ENCODE measurements at places on chromosomes 1 and 21.

GRCh38 chr1:246678816-246679793 lies 45.1 kb upstream of the SCCPDH start:
- no peak for DNase-seq

DNA sequence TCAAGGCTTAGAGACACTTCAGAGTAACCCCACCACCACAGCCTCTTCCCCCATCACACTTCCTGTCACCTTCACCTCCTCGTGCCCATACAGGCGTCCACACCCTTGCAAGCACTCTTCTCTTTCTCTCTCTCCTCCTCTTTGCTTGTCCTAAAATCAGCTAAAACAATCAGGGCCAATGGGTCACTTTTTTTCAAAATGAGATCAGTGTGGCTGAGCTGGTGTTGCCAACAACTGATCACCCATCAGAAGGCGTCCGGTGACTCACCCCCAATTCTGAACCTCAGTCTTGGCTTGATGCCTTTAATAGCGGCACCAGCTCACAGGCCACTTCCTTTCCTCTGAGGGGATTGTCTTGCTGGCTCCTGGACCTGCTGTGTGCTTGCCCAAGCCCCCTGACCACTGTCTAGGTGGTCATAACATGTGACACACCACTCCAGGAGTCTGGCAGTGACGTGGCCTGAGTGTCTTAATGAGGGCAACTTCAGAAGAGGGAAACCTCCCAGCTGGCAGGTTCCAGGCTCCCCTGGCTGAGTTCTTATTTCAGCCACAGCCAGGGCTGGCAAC lies 1.6 kb downstream of the DRAXIN start:
- DNase-seq, result peak; percentile 19

DNA sequence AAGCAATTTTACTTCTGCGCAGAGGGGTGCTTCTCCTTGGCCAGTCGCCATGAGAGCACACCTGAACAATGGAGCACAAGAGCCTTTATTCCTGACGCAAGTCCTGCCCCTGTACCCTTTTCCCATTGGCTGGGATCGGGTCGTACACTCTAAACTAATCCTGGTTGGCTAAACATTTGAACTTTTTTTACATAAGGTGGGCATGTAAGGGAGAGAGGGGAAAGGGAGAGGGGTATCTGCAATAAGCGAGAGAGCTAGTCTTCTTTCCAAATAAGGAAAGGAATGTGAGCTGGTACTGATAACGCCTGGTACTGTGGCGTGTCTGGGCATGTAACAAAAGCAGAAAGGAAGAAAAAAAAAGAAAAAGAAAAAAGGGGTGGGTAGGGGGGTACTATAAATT lies 21.8 kb downstream of the MFSD2A start:
- DNase-seq, result no peak

DNA sequence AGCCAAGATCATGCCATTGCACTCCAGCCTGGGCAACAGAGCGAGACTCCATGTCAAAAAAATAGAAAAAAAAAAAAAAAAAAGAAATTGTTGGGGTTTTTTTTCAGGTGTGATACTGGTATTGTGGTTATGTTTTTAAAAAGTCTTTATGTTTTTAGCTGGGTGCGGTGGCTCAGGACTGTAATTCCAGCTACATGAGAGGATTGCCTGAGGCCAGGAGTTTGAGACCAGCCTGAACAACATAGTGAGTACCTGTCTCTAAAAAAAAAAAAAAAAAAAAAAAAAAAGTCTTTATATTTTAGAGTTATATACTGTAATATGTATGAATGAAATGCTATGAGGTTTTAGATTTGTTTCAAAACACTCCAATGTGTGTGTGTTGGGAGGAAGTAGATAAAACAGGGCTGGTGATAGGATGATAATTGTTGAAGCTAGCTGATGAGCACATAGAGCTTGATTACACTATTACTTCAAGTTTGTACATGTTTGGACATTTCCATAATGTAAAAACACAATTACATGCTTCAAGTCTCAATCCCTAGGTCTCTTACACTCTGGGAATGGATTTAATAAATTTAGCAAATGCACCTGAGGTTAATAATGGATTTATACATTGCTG lies 30.2 kb upstream of the ATP5PO start:
- DNase-seq, result no peak

DNA sequence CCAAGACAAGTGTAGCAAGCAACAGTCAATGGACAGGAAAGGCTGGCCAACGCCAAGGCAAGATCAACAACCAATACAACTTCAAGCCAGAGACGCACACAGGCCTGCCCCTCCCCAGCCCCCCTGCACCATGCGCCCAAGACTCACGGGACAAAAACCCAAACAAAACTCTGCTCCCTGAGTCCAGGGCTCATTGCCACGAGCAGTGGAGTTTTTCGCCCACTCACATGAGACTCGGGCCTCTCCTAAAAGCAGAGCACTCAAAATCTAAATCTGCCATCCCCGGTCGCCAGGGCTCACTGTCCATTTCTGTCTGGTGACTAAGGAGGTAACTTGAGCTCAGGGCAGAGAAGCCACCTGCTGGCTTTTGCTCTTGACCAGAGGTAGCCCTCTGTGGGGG lies 174.8 kb downstream of the CLIC6 start:
- DNase-seq, result no peak

GRCh38 chr21:45949928-45950739 lies 31.4 kb upstream of the COL6A1 start:
- no peak for DNase-seq

- DNase-seq, result no peak
Measured at GRCh38 chr1:33985656-33986055, 121.8 kb downstream of the HMGB4 start.

DNA sequence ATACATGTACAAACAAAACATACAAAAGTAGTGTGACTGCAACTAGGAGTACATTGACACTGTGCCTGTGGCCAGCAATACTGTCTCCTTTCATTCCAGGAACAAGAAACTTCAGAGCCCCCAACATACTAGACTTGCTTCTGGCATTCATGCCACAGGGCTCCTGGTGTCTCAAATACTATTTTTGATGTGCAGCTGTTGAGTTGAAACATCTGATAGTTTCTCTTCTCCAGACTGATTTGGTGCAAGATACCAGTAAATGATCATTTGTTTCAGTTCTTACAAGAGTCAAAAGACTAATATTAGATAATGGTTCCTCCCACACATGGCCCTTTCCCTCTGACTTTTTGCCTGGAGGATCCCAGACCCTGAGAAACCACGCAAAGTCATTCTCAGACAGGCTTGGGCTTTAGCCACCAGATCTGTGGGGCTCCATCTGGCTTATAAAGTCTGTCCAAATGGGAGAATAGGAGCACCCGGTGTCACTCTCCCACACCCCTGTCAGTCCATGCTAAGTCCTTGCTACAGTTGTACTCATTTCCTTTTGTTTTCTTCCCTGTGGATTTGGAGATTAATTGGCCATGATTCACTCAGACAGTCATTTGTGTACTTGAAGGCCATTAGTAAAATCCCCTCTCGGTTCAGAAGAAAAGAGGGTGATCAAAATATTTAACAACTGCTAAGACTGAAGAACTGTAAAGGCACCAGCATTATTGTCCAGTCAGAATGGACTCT lies 163.5 kb upstream of the RUNX1 start:
- no peak for DNase-seq

- DNase-seq, result no peak
Measured at GRCh38 chr1:33914531-33914930, 50.7 kb downstream of the HMGB4 start.

DNA sequence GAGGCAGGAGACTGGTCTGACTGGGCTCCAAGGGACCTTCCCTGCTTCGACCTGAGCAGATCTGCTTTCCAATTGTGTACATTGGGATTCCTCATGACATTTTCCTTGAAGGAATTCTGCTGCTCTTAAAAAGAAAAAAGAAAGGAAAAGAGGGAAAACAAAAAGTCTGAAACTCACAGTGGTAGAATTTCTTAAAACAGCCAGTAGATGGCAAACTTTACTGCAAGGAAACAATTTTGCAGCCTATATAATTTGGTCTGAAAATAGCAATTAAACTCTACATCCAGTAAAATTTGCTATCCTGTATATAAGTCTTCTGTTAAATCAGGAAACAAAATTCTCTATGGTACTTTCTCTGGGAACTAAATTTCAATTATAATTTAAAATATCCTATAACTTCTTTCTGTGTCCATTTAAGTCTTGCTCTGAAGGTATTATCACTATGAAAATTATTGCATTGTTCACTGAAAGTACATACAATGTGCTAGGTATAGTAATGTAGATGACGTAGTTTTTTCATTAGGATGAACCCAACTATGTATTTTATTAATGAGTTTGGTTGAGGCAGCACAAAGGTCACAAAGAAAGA lies 59.8 kb downstream of the CRB1 start:
- DNase-seq, result no peak

GRCh38 chr1:11842154-11843041 lies 5.2 kb downstream of the NPPA start:
- DNase-seq, result no peak

GRCh38 chr1:151475175-151475574 lies 15.9 kb upstream of the POGZ start:
- DNase-seq, result no peak

DNA sequence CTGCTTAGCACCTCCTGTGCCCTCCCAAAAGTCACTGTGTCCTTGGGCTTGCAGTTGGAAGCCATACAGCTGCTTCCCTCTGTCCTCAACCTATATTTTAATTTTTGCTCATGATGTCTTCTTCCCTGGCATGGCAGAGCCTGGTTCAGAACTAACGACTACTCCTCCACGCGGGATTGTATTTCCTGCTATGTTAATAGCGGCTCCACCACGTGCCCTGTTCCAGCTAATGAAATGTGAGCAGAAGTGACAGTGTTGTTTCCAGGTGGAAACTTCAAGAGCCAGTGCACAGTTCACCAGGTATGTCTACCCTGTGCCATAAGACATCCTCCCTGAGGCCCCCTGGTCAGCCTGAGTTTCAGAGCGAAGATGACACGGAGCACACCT lies 52.1 kb downstream of the DHRS3 start:
- DNase-seq, result no peak

DNA sequence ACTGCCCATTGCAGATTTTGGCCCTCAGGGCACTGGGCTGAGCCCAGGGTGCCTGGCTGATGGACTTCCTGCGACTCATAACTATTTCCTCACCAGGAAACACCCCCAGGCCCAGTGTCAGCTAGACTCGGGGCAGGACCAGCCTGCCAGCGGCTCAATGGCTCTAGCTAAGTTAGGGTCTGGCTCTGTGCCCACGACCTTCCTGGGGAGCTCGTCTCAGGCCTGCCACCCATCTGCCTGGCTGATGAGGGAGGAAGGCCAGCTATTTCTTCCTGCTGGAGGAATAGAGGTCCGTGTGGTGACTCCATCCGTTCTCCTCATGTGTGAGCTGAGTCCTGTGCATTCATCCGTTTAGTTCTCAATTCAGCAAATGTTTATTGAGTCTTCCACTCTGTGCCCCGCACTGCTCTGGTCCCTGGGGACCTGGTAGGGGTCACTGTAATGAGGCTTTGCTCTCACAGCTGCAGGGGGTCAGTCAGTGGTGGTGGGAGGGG lies 44.5 kb downstream of the KIRREL1 start:
- no peak for DNase-seq

DNA sequence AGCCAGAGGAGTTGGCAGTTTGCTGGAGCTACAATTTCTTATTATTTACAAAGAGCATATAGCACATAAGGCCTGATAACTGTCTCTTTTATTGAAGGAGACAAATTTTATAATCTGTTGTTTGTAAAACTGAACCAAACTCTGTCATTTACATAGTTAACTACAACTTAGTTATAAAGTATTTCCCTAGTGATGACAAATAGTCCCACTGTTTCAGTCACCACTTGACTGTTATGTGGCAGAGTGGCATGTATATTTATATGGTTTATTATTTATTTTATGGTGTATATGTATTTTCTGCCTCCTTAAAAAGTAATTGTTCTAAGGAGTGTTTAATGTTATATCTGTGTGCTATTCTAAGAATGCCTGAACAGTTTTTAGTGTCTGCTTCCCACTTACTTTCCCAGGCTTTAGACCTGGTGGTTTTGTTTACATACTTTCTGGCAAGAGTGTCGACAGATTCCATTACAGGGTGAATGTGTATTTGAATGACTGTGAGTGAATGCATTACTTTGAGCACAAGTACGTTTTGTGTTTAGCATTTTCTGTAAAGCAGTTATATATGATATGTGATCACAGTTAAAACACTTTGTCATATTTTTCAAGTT lies 10.0 kb downstream of the TSEN15 start:
- no peak for DNase-seq

GRCh38 chr1:114075546-114076242 lies 78.0 kb downstream of the SYT6 start:
- DNase-seq, result no peak

GRCh38 chr1:56525489-56526041 lies 53.8 kb downstream of the PLPP3 start:
- no peak for DNase-seq

DNA sequence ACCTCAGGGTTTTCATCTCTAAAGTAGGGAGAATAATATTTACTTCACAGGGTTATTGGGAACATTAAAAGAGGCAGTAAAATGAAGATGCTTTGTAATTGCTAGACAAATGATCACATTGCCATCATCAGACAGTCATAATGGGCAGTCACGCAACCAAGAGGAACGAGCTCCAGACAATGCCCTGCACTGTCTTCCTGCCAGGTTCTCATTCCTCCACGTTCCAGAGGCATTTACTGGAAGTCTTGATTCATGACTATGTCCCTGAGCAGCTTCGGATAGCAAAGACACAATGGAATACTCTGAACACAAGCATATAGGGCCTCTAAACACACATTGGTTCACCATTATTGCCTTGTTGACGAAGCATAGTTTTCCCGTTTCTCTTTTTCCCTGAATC lies 389.7 kb downstream of the NTNG1 start:
- DNase-seq, result no peak

- DNase-seq, result peak; percentile 87
Measured at GRCh38 chr1:167517535-167518330, 596 bp downstream of the CD247 start.

GRCh38 chr21:23488245-23488644 lies 2119.0 kb downstream of the MRPL39 start:
- DNase-seq, result no peak

- no peak for DNase-seq
Measured at GRCh38 chr1:111192658-111193519, 7.6 kb downstream of the DENND2D start.

DNA sequence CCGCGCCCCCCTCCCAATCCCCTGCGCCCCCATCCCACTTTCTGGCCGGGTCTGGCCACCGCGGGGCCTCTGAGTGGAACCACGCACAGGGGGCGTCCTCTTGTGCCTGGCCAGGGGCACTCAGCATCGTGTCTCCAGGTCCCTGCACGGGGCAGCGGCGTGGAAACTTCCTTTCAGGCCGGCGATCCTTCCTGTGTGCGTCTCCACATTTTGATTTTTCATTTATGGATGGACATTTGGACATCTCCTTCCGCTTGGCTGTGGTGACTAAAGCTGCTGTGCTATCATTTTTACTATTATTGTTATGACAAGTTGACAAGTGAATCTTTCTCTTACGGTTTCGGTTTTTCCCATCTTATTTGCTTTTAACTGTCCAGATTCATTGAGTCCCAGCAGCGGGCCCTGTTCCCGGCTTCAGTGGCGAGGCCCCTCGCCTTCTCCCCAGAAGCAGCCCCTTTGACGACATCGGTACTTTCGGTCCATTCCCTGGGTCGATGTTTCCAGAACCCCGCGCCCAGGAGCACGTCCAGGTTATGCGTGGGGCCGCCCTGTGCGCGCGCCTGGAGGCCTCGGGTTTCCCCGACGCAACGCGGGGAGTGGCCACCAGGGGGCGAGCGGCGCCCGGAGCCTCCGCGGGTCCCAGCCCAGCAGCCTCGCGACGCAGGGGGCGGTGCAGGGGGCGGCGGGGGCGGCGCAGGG lies 12.4 kb upstream of the SLC19A1 start:
- DNase-seq, result peak; percentile 81
